Epithelial cell of proximal tubule (primary cell): ENCODE measurements at places on chromosomes 7 and 10.

DNA sequence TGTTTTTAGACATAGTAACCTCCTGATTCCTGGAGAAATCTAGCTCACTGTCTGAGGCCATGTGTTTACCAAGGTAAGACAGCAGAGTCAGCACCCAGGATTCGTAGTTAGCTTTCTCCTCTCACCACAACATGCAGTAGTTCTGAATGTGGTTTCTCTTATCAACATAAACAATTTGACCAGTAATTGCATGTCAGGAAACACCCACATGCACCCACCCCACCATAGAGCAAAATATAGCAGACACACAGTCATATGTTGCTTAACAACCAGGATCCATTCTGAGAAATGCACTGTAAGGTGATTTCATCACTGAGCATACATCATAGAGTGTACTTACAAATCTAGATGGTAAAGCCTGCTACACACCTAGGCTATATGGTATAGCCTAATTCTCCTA lies 1004.0 kb downstream of the ANKRD7 start:
- no peak for DNase-seq

- peak; percentile 86 for DNase-seq
These were observed 99.7 kb downstream of the MAPK8 start for GRCh38 chr10:48406204-48406603.

DNA sequence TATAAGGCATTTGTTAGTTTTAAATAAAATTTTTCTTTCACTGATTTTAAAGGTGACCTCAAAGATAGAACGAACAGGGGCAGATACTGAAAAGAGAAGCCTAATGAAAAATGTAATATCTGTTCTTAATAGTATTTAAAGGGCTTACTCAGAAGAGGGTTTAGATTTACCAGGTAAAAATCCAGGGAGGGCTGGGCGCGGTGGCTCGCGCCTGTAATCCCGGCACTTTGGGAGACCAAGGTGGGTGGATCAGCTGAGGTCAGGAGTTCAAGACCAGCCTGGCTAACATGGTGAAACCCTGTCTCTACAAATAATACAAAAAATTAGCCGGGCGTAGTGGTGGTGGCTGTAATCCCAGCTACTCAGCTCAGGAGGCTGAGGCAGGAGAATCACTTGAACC lies 108.3 kb upstream of the CNTNAP2 start:
- no peak for DNase-seq

- no peak for DNase-seq
These were observed 32.7 kb upstream of the SH2B2 start for GRCh38 chr7:102253973-102254370.

DNA sequence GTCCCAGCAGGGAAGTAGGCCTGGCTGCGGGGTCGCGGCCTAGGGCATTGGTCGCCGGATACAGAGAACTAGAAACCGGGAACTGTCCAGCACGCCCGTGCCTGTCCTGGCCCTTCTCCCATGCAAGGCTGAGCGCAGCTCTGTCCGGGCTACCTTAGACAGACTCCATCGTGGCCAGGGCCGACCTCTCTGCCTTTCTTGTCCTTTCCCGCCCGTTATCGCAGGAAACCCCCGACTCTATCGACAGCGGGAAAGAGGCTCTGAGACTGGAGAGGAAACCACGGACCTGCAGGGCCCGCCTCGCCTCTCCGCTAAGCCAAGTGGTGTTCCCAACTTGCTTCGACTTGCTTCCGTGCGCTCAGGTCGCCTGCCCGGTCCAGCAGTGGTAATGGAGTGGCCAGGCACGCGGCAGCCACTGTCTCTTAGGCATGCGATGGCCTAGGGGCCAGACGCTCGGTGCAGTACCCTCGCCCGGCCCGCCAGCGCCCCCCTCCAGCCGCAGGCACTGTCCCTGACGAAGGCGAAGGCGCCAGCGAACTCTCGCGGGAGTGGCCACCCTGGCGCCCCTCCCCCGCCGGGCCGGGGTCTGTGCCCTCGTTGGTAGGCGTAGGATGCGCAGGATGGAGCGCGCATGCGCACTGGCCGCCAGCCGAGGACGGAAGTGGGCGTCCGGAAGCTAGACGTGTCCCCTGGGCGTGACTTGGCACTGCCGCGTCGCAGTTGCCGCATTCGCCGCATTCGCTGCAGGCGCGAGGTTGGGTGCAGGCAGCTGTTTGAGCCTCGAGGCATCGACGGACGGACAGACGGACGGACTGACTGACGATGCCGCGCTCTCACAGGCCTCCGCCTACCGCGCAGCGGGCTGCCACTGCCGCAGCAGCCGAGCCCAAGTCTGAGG lies 54.4 kb downstream of the MCMBP start:
- DNase-seq: no peak

- DNase-seq: peak; percentile 3
These were observed 26.9 kb upstream of the TRIM56 start for GRCh38 chr7:101058355-101058754.

DNA sequence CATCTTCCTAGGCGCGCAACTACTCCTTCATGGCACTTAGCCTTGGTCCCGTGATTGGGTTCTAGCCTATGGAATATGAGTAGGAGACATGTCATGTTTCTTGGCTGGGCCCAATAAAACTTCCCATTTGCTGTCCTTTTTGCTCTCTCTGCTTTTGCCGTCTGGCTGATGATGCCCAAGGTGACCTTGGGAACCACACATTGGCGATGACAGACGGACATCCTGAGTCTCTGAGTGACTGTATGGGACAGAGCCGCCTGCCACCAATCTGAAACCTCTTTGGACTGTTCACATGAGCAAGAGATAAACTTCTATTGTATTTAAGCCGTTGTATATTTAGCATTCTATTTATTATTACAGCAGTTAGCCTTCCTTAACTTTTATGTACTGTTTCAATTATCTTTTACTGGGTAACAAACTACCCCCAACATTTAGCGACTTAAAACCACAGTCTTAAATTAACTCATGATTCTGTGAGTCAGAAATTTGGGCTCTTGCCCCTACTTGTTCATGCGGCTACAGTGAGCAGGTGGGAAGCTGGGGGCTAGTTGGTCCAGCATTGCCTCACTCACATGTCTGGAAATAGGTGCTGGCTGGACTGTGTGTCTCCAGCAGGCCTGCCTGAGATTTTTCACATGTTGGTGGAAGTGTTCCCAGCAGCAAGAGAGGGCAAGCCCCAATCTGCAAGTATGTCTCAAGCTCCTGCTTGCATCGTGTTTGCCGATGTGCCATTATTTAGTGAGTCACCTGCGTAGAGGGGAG lies 71.7 kb downstream of the NOD1 start:
- DNase-seq: no peak

DNA sequence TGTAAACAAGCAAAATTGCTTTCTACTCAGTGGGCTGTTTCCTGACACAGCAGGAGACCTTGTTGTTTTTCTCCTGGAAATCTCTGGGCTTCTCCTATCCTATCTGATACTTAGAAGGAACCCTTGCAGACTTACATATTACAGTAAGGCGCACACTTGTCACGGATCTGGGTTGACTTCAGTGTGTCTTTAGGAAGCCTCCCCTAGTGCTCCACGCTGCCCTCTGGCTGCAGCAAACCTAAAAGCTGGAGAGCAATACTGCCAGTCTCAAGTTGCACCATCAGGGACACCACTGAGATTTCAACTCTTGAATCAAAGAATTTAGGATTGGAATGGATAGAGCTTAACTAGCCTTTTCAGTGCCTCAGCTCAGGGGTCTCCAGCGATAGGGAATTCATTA lies 495.3 kb downstream of the LRMDA start:
- no peak for DNase-seq

GRCh38 chr7:19095353-19095860 lies 22.0 kb downstream of the TWIST1 start:
- DNase-seq: no peak

GRCh38 chr7:122643250-122643649 lies 55.7 kb downstream of the RNF133 start:
- no peak for DNase-seq

DNA sequence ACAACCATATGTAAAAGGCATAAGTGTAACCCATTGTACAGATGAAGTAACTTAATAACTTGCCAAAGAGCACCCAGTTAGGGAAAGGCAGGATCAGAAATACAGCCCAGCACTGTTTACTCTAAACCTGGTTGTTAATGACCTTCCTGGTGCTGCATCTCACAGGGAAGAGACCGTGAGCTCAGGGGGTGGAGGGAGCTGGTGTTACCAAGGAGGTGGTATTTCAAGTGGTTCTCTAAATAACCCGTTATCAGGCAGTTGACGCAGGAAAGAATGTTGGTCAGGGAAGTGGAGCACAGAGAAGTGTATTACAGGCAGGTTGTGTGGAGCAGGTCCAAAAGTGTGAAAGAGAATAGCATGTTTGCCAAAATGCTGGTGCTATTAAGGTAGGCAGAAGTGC lies 4.4 kb upstream of the ST7 start:
- DNase-seq: no peak

- DNase-seq: no peak
These were observed 40.4 kb downstream of the CREB3L2 start for GRCh38 chr7:137961200-137962177.

GRCh38 chr10:133467286-133467911 lies 13.7 kb downstream of the SCART1 start:
- no peak for DNase-seq

- no peak for DNase-seq
These were observed 2.8 kb upstream of the CLDN15 start for GRCh38 chr7:101240226-101241014.

GRCh38 chr10:111093741-111094380 lies 17.0 kb downstream of the ADRA2A start:
- DNase-seq: peak; percentile 20

GRCh38 chr10:80655898-80656297 lies 118.2 kb downstream of the SH2D4B start:
- DNase-seq: no peak

GRCh38 chr10:109727436-109727835 lies 195.9 kb downstream of the XPNPEP1 start:
- no peak for DNase-seq

DNA sequence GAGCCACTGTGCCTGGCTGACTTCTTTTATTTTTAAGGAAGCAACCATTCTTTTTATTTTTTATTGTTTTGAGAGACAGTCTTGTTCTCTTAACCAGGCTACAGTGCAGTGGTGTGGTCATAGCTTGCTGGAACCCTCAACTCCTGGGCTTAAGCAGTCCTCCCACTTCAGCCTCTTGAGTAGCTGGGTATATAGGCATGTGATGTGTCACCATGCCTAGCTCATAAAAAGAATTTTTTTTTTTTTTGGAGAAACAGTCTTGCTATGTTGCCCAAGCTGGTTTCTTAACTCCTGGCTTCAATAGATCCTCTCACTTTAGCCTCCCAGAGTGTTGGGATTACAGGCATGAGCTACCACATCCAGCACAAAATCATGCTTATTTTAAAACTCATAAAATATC lies 5.8 kb downstream of the MCU start:
- DNase-seq: no peak

GRCh38 chr10:99731306-99732032 lies 458 bp downstream of the COX15 start:
- DNase-seq: no peak

GRCh38 chr7:24227603-24228359 lies 56.2 kb upstream of the NPY start:
- DNase-seq: no peak

DNA sequence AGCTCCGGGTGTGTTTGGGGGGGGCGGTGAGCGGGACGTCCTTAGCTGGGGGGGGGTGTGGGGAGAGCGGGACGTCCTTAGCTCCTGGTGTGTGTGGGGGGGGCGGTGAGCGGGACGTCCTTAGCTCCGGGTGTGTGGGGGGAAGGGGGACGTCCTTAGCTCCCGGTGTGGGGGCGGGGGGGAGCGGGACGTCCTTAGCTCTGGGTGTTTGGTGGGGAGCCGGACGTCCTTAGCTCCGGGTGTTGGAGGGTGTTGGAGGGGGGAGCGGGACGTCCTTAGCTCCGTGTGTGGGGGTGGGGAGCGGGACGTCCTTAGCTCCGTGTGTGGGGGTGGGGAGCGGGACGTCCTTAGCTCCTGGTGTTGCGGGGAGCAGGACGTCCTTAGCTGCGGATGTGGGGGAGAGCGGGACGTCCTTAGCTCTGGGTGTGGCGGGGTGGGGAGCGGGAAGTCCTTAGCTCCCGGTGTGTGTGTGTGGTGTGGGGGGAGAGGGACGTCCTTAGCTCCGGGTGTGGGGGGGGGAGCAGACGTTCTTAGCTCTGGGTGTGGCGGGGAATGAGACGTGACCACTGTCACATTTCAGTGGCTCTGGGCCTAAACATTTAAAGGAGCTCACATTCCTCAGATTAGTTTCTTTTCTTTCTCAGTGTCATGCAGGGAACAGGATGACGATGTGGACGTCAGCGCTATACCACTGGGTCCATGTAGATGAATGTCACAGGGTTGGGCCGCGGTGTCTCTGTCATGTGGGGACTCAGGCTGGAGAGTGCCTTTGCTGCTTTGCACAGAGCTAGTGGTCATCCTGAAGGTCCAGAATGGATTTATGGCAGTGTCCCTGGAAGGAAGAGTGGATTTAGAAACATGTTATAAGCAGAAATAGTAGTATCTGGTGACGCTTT lies 7.5 kb downstream of the DYNC2I1 start:
- DNase-seq: no peak

GRCh38 chr10:72080042-72080975 lies 8.0 kb downstream of the SPOCK2 start:
- no peak for DNase-seq

DNA sequence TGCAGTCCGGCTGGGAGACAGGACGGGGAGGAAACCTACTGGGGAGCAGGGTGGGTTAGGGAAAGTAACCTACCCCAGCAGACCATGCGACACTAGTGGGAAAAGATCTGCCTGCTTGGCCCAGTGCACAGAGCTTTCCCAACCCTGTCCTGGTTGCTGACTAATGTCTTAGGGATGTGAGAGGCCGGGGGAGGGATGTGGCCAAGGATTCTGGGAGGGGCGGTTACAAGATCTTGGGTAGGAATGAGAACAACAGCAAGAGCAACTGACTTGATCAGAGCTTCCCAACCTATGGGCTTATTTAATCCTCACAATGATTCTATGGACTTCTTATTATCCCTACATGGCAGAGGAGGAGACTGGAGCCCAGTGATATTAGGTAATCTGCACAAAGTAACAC lies 24.0 kb upstream of the EIF5AL1 start:
- peak; percentile 82 for DNase-seq

DNA sequence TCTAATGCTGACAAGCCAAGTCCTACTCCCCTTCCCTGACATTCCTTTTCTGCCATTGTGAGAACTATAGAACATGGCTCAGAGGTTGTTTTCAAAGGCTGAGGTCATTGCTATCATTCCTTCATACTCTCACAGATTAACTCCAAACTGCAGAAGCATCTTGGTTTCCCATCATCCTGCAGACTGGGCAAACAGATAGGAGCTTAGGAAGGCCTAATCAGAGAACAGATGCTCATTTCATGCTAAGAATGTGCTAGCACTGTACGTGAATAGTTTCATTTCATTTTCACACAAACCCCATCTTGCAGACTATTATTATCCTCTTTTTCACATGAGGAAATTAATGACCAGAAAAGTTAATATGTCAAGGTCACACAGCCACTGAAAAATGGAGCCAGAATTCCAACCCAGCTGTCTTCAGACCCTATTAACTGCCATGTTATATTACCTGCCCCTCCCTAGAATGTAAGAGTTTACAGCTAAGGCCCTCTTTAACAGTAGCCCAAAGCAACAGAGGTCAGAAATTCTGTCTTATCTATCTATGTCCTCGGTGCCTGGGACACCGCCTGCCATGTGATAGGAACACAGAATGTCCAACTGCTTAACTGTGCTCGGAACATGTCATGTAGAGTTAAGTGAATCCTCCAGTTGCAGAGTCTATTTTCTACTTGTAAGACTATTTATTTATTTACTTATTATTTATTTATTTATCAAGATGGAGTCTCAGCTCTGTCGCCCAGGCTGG lies 2.9 kb upstream of the LCOR start:
- DNase-seq: no peak
